ENCODE measurements at places on chromosomes 1 and 21.
A peak's percentile ranks its signal among the peaks of the same experiment; 100 is the strongest.

GRCh38 chr1:25204797-25205480 lies 27.4 kb downstream of the SYF2 start:
- peak; percentile 58 for DNase-seq

- no peak for DNase-seq
Observed at GRCh38 chr1:17218939-17219338, 14.0 kb downstream of the PADI1 start.

GRCh38 chr1:235644693-235645305 lies 4.8 kb downstream of the GNG4 start:
- DNase-seq = no peak

DNA sequence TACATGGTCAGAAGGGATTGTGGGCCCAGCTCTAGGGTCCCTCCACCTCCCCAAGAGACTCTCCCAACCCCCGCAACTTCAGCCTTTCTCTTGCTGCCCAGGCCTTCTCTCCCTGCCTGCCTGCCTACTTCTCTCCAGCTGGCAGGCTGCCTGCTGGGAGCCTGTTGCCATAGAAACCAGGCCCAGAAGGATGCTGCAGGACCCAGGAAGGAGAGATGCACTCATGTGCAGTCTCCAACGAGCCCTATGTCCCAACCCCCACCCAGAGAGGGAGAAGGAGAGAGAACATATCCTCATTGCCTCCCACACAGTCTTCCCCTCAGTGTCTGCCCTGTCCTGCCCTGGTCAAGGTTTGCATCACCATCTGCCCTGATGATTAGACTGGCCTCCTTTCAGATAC lies 10.8 kb upstream of the SMIM12 start:
- DNase-seq = no peak

- DNase-seq = no peak
Observed at GRCh38 chr1:21652101-21652936, 16.8 kb downstream of the RAP1GAP start.

DNA sequence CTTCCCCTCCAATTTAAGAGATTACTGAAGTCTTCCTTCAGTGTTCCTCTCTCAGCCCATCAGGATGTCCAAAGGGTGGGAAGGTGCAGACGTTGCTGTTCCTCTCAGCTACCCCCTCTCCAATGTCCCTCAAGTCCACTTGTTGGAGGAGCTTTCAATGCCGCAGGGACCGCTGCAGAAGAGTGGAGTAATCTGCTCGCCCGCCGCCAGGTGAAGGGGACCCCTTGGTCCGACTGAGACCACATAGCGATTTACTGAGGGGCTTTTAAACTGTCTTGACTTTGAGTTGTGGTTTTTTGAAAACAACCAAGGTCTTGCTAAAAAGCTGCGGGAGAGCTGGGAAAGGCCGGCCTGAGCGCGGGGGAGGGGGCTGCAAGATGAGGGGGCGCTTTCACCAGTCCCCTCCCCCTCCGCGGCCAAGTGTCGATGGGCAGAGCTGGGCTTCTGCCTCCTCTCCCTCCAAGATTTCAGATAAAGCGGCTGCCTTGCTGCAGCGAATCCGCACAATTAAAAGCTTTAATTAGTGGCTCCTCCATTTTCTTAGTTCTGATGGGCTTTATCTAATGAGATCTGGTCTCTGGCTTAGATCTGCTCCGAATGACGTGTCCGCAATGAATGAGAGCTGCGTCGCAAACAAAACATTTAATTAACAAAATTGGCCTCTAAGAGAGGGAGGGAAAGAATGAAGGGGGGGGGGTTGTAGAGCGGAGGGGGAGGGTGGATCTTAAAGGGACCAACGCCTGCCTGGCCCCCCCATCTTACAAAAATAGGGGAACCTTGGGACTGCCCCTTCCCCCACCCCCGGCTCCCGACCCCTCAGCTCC lies 5.9 kb downstream of the LMO4 start:
- DNase-seq = peak; percentile 36

GRCh38 chr1:211145944-211146343 lies 12.0 kb upstream of the KCNH1 start:
- no peak for DNase-seq

- DNase-seq = no peak
Observed at GRCh38 chr1:240170266-240170665, 78.6 kb downstream of the FMN2 start.

DNA sequence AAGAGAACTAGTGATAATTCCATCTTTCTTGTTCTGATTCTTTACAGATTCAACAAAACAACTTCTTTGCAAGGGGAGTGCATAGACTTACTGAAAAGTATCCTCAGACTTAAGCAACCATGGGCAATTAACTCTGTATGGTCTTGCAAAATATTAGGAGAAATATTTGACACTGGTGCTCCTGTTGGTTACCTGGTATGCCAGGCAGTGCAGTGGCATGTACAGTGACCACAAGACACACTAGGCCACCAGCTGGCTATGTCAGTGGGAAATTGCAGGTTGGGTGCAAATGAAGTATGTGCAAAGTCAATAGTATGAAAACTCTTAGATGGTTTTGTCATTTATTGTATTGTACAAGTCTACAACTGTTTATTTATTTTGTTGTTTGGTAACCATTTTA lies 34.5 kb downstream of the EPS15 start:
- peak; percentile 1 for DNase-seq

DNA sequence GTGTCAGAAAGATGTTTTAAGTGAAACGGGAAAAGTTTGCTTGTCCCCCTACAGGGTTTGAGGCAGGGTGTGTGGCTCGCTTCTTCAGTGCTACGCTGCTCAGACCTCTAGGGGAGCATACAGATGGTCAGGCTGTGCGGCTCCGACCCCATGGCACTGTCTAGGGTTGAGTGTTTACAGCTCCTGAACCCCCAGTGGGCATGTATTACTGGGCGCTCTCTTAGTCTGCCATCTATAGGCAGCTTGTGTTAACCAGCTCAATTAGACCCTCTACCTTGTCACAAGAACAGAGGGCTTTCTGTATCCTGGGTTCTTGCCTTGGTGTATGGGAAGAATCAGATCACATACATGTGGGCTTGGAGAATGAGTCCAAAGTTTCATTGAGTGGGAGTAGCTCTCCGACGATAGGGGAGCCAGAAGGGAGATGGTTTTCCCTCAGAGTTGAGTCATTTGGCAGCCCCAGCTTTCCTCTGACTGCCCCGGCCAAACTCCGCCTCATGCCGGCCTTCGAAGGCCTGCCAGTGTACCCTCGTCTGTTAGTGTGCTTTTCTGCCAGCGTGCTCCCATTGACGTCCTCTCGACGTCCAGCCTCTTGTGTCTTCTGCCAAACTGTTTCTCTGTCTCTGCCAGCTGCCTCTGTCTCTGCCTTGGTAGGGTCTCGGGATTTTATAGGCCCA lies 38.6 kb upstream of the ADGRL4 start:
- no peak for DNase-seq

DNA sequence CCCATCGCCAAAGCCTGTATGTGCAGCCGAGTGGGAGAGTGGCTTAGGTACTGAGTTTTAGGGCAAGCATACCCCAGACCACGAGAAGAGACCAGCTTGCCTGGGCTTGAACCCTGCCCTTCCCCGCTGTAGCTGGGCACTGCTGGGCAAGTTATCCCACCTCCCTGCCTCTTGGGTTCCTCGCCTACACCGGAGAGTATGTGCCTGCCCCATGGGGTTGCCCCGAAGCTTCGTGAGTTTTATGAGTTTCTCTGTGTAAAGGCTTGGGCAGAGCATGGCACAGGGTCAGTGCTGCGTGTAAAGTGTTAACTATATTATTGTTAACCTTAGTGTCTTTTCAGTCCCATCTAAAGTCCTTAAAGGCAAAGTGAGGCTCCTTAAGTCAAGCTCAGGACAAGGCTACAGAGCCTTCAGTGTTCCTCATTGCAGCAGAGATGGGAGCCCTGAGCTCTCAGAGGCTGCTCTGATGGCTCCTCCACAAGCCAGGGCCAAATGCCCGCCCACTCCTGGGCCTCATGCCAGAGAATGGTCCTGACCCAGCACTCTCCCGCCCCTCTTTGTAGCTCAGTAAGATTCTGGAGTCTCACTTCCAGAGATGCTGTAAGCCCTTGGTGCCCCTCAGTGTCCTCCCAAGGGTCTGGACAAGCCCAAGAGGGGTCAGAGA lies 37.0 kb upstream of the KCNA10 start:
- DNase-seq = no peak

- peak; percentile 17 for DNase-seq
Observed at GRCh38 chr1:245166471-245166885, 11.7 kb downstream of the KIF26B start.

DNA sequence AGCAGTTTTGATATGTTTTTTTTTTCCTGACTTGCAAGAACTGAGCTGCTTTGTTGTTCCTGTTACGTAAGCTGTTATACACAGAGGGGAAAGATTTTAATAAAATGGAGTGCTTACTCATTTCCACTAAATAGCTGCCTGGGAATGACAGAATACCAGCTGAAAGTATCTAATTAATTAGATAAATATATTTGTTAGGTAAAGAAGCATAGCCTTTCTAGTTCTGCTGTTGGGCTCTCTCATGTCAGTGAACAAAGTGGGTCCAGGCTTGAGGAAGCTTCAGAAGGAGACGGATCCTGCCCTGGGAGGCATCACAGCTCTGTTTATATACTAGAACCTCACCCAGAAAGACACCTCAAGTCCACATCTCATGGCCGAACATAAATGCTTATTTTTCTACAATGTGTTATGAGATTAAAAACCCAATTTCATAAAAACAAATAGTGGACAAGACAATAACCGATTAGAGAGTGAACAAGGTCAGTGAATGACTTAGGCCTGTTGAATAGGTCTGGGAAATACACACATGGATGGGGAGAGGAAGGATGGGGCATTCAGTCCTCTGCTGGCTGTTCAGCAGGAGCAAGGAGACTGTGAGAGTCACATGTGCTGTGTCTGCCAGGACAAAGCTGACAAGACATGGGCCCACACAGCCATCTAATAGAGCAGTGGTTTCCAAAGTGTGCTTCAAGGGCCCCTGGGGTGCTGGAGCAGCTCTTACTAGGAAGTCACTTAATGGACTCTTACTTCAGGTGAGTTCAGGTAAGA lies 20.6 kb downstream of the TRAF5 start:
- no peak for DNase-seq

DNA sequence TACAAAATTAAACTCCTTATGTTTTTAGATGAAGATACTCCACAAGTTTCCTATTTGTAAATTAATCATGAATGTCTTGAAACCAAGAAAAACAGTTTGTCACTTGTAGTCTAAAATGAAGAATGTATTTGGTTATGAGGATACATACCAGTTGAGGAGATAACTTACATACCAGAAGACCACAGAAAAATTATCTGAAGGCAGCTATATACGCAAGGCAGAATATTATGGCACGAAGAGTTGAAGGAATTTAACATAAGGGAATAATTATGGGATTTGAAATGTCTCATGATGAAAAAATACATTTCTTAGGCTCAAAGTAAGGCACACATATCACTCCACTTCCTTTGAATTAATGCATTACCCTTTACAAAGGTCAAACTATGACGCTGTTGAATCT lies 73.3 kb downstream of the IFI44 start:
- peak; percentile 36 for DNase-seq

DNA sequence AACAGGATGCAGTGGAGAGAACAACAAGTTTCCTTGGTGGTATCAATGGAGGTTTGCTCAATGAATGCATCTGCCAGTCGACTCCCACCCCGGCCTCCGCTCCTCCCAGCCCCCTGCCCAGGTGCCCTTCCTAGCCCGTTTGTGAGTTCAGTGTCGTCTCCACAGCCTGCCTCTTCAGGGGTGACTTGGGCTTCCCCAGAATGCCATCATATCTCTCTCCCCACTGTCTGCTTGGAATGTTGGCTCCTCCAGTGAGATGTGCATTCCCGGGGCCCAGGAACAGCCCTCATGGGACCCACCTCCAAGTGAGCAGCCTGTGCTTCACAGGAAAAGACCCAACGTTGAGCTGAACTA lies 30.5 kb downstream of the MATN1 start:
- no peak for DNase-seq

- DNase-seq = peak; percentile 71
Observed at GRCh38 chr1:11929849-11930248, 3.6 kb upstream of the KIAA2013 start.

GRCh38 chr1:41479000-41479807 lies 5.3 kb downstream of the EDN2 start:
- peak; percentile 47 for DNase-seq

DNA sequence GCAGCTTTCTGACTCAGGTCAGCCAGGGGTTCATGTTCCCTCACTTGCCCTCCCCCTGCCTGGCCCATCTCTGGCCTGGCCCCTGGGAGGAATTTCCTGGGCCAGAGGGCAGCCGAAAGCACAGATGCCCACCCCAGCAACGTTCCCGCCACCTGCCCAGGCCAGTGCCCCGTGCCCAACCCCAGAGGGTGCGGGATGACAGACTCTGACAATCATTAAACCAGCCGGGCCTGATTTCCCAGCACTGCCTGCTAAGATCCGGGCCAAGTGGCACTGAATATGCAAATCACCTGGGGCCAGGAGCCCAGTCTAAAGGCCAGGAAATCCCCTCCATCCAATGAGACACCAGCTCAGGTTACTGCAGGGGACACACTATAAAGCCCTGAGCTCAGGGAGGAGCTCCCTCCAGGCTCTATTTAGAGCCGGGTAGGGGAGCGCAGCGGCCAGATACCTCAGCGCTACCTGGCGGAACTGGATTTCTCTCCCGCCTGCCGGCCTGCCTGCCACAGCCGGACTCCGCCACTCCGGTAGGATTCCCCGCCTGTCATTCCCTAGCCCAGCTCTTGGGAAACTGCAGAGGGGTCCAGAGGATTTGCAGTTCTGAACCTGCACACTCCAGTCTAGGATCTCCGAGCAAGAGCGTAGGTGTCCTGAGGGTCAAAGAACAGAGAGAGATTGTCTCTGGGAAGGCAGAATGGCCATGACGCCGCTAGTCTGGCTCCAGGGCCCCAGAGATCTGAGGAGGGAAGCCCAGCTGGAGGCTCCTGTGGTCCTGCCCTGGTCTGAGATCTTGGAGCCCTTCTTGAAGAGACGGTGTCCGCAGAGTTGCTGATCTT lies at the start of gene ELF3:
ELF3 (plus strand) TSS at position 408 of the 836 bp plus-strand sequence. CDS start 550 bp downstream, outside the sequence.
- DNase-seq = no peak

DNA sequence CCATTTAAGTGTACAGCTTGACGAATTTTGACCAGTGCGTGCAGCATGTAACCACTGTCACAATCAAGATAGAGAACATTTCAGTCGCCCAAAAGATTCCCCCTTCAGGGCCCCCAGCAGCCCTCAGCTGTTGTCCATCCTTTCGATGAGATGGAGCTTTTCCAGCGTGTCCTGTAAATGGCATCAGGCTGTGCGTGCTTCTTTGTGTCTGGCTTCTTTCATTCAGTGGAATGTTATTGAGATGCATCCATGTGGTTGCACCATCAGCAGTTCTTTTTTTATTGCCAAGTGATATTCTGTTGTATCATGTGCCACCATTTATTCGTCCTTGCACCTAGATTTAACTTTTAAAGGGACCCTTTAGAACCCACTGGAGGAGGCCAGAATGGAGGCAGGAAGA lies 21.9 kb downstream of the UBE2Q1 start:
- no peak for DNase-seq

- no peak for DNase-seq
Observed at GRCh38 chr1:36087233-36088123, 1.2 kb upstream of the ADPRS start.

Measured in IMR-90 (cell line).